Activated T-helper 2 cell treated with anti-CD3 and anti-CD28 coated beads, Interferon-gamma antibody, Interleukin-2, Interleukin-4, amounts not matched to agents 10 μg/mL and 5 μg/mL and 100 μg/mL, durations not matched to agents 14 hours and 24 hours and 36 hours (primary cell): ENCODE measurements at places on chromosomes 5 and 9. TPM values are rescaled to one million over a fixed set of nuclear protein-coding genes. Genes with fewer than 3 reads are reported as not detected.

SLC34A1 gene
- total RNA-seq = not detected in 2 replicates

DNA sequence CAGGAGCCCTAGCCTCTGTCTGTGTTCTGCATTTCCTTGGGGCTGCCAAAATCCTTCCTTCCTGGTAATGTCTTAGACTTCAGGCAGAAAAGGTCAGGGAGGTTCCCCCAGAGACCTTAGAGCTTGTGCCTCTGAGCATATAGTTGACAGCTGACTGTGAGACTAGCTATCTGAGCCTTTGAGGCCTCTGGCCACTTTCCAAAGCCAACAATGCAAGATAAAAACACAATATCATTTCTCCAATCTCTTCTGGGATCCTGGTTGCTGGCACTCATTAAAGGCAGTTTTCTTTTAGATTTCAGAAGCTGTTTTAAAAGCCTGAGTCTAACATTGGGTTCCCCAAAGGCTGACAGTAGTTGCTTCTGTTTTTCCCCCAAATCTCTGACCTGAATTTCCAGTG lies 13.2 kb upstream of the GLRA1 start:
- H3K36me3 ChIP-seq = no peaks in the 10 kb centered on the region
- no peaks in the 10 kb centered on the region for H3K27me3 ChIP-seq
- H3K4me3 ChIP-seq = no peak overlapping the region
- DNase-seq = no peak
- H3K27ac ChIP-seq = no peak overlapping the region
- H3K4me1 ChIP-seq = no peaks in the 10 kb centered on the region

DNA sequence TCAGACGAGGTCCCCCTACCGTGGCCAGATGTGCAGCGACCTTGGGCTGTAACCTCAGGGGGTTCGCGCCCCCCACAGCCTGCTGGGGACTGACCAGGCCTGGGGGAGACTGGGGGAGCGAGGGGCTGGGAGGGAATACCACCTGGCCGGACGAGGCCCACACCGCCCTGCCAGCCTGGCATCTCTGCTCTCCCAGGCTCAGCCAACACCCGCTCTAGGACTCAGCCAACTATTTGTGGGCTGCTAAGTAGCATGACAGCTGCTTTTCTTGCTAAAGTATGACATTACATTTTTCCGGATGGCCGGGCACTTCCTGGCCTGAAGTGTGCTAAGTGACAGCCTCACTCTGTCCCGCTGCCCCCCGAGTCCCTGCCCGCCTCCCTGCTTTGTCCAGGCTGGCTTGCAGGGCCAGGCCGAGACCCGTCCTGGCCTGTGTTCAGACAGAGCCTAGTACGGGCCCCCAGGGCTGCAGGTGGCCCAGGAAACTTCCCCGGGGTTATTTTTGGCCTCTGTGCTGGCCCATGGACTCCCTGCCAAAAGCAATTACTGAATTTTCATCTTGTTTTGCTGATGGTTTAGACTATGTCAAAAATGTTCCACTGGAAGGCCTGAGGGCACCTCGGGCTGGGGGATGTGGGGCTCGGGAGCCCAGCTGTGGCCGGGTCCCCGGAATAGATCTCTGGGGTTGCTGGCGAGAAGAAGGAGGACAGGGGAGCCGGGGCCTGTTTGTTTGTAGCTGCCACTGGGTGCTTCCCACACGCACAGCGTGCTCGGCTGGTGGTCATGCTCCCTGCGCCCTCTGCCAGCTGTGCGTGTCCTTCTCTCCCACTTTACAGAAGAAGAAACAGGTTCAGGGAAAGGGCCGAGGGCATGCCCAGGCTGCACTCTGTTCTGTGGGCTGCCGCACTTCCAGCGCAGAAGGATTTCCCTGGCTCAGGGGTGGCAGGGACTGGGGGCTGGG lies 13.4 kb upstream of the SLC2A6 start:
- H3K36me3 ChIP-seq = no peaks in the 10 kb centered on the region
- H3K27me3 ChIP-seq = no peaks in the 10 kb centered on the region
- DNase-seq = no peak
- H3K4me3 ChIP-seq = no peak overlapping the region

GRCh38 chr9:2292733-2293132 lies 277.6 kb downstream of the SMARCA2 start:
- H3K4me3 ChIP-seq = no peak overlapping the region
- DNase-seq = no peak
- no peaks in the 10 kb centered on the region for H3K36me3 ChIP-seq
- no peaks in the 10 kb centered on the region for H3K4me1 ChIP-seq
- no peak overlapping the region for H3K27ac ChIP-seq
